GM12864 (cell line): ENCODE measurements at places on chromosomes 3 and 15.

DNA sequence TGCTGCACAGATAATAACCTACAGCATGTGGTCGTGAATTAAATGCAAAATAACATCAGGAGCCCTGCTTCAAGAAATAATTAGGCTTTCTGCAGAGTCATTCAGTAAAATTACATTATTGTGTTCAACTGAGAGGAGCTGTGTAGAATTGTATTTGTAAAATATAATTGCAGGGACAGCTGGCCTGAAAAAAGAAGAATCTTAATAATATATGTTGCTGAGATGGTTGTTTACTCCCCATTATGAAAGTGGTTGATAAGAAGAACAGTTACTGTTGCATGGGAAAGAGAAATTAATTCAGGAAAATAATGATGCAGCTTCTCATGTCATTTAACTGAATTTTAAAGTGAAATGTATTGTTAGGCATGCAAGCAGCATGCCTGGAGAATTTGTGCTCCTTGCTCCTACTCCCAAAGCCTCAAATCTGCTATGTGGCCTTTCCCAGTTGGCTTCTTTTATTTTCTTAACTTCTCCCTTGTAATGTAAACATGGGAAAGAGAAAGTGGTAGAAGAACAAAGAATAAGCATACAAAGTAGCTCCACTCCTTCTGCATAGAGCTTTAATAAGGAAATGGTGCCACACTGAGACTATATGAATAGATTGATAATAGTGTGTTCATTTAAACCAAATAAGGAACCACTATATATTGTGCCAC, 100.1 kb downstream of the VGLL3 start:
- no peak for DNase-seq

GRCh38 chr3:127786353-127787070, 35.8 kb downstream of the MGLL start:
- DNase-seq: no peak

- DNase-seq: no peak
Measured at GRCh38 chr3:43503067-43503728, 118.6 kb downstream of the ANO10 start.

GRCh38 chr3:143972505-143973258, 1.1 kb downstream of the DIPK2A start:
- peak; percentile 40 for DNase-seq

- no peak for DNase-seq
Measured at GRCh38 chr3:42980909-42981308, 1.8 kb downstream of the GASK1A start.

DNA sequence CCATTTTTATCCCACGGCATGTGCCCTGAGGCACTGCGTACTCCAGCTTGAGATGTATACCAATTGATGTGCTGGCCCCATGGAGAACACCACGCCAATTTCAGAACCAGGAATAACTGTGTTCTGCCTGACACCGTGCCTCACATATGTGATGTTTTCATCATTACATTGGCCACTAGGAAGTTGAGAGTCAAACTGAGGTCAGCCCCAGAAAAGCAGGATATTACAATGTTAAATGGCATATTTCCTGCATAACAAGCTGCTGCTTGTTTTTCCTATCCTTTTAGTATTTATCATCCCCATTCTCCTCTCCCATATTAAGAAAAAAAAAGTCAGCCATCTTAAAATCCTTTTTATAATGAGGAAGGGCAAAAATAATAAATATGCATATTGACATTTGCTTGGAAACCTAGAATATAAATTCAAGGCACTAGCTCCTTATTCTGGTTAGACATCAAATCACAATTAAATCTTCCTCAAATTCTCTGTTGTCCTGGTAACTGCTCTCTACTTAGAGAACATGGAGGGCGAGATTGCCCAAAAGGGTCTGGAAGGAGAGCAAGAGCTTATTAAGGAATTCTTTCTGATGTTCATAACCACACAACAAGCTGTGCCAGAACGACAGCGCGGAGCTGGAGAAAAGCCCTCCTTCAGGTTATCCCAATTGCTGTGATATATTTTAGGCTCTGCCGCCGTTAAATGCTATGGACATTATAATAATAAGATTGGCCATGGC, 112.6 kb downstream of the UACA start:
- no peak for DNase-seq

GRCh38 chr3:192819001-192819569, 91.7 kb upstream of the FGF12 start:
- DNase-seq: no peak

- DNase-seq: no peak
Measured at GRCh38 chr3:118801899-118802298, 232.7 kb downstream of the IGSF11 start.

GRCh38 chr3:53748512-53749271, 97.5 kb downstream of the CHDH start:
- peak; percentile 72 for DNase-seq

GRCh38 chr3:144590854-144591253, 619.2 kb downstream of the DIPK2A start:
- no peak for DNase-seq

DNA sequence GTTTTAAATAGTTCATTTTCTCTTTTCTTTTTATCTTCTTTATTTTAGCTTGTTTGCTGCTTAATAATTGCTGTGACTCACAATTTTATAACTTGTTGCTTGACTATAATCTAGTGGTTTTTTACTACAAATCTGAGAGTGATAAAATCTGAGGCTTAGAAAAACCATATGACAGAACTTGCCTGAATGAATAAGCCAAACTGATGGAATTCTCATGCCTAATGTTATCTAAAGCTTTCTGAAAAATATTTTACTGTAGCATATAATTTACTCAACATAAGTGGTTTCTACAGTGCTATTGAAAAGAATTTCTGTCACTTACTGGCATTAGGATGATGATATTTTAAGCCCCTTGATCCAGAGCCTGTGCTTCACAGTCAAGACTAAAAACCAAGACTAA, 175.1 kb downstream of the VGLL3 start:
- DNase-seq: no peak

- no peak for DNase-seq
Measured at GRCh38 chr15:47337106-47337505, 380.2 kb upstream of the SEMA6D start.

GRCh38 chr3:72660270-72661114, 187.8 kb downstream of the SHQ1 start:
- no peak for DNase-seq

- no peak for DNase-seq
Measured at GRCh38 chr15:81473946-81474345, 99.9 kb upstream of the TMC3 start.

DNA sequence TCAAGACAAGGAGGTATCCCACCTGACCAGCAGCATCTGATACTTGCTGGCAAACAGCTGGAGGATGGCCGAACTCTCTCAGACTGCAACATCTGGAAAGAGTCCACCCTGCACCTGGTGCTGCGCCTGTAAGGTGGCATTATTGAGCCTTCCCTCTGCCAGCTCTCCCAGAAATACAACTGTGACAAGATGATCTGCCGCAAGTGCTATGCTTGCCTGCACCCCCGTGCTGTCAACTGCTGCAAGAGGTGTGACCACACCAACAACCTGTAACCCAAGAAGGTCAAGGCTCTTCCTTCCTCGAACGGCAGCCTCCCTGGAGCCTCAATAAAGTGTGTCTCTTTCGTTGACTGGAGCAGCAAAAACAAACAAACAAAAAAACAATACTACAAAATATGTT, 2.2 kb upstream of the SLC4A7 start:
- no peak for DNase-seq

DNA sequence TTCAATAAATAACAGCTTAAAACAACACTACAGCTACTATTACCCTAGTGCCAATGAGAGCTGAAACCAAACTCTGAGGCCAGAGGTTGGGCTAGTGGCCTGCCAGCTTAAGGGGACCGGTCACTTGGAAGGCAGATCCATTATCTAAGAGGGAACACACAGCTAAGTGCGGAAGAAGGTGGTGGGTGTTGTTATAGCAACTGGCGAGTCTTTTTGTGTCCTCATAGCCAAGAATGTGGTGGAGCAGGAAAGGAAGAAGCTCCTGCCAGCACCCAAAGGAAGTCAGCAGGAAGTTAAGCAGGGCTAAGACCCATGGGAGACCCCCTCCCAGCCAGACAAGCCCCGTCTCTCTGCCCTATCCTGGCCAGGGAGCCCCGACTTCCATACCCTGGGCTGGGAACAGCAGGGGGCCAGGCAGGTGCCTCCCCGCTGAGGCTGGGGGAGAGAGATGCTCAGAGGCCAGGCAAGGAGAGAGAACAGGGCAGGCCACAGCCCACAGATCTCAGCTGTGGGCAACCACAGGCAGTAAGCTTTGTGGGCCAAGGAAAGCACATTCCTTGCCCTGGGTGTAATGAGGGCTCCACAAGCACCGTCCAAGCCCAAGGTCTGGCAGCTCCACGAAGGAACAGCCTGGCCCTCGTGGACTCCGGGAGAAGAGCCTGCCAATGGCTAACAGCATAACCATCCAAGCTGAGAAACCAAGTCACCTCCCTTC, 34.0 kb upstream of the HRH1 start:
- no peak for DNase-seq

GRCh38 chr3:1591327-1592028, 498.7 kb downstream of the CNTN6 start:
- DNase-seq: no peak

DNA sequence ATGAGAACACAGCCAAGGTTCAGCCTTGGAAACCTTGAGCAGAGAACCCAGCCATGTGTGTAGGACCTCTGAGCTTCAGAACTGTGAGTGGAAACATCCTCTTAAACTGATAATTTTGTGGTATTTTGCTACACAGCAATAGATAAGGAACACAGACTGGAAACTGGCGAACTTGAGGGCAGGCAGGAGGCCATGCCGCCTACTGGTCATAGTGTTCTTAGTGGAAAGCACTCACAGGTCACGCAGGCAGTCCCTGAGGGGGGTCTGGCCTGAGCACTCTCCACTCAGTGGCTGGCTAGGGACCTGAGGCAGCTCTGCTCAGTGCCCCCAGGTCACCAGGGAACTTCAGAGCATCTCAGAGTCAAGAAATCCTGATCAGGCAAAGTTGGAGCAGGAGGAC, 9.7 kb upstream of the XIRP1 start:
- DNase-seq: no peak

- no peak for DNase-seq
Measured at GRCh38 chr3:71225951-71226564, 357.5 kb downstream of the FOXP1 start.

- DNase-seq: peak; percentile 78
Measured at GRCh38 chr3:152595975-152596821, 238.7 kb upstream of the P2RY1 start.
